Progenitor cell of endocrine pancreas (in vitro differentiated cells): ENCODE measurements at places on chromosomes 7 and 10.

DNA sequence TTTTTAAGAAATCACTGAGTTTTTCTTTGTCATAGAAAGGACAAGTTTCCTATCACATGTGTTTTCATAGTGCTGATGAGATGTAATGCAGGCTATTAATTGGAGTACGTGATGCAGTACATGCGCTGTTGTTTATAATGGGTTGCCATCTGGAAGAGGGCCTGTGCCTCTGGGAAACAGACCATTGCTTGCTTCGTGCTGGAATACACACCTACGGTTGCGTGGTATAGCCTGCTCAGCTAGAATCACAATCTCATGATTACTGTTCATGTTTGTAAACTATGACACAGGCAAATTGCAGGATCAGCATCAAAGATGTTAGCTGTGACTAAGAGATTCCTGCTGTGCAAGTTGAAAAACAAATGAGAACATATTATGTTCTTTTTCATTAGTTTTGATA is 107.2 kb upstream of the STEAP1B start:
- DNase-seq = no peak

- no peak for DNase-seq
These were observed 39.2 kb upstream of the LRRC17 start for GRCh38 chr7:102873470-102874165.

DNA sequence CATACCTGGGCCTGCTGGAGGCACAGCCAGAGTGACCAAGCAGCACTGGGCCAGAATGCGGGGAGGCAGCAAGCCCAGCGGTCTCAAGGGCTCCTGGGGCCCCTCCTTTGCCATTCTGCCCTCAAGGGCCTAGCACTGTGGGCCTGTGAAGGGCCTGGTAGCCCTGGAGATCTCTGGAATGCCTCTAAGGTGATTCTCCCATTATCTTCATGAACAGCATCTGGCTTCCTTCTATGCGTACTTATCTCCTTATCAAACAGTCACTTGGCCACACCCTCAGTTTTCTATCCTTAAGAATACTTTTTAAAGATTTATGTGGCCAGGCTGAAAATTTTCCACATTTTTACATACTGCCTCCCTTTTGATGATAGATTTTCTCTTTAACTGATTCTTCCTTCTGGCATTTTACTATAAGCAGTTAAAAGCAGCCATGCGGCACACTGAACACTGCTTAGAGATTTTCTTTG is 67.5 kb upstream of the CCNY start:
- no peak for DNase-seq

DNA sequence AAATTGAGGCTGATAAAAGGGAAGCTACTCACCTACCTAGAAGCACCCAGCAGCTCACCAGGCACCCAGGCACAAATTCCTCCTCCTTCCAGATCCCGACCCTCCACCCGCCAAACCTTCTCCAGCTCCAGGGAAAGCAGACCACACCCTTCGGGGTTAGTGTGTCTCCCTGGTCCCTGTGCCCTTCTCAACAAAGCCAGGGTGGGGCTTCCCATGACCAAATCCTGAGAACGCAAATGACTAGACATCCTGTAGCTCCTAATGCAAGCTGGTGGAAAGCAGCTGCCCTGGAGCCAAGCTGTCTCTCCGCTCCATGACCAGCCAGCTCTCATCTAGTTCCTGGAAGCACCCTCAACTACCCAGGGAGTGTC is 4.4 kb downstream of the TBX20 start:
- no peak for DNase-seq

GRCh38 chr7:29946428-29947186 is 43.0 kb downstream of the SCRN1 start:
- no peak for DNase-seq

GRCh38 chr10:32004161-32004591 is 52.0 kb downstream of the KIF5B start:
- DNase-seq = no peak

GRCh38 chr10:11824376-11824775 is 1.2 kb downstream of the PROSER2 start:
- DNase-seq = no peak

DNA sequence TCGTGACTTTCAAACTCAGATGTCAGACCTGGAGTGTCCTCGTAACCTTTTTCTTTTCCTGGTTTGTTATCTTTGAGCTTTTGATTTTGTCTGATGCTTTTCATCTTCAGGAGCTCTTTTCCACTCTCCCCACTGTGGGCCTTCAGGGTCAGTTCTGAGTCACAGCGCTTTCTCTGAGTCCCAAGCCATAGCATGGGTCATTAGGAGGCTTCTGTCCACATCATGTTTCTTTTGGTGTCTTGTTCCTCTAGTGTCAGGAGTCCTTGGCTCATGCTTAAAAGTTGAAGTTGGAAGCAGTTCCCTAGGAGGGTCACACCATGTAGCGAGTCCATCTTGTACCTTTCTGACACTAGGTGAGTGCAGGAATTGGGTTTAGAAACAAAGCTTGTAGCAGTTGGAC is 40.3 kb downstream of the DAGLB start:
- no peak for DNase-seq

GRCh38 chr10:78179886-78180705 is 146.4 kb downstream of the RPS24 start:
- no peak for DNase-seq

GRCh38 chr7:2815875-2816245 is 28.2 kb downstream of the GNA12 start:
- DNase-seq = no peak

- no peak for DNase-seq
These were observed 106.9 kb upstream of the FAM3C start for GRCh38 chr7:121503039-121503438.
